ENCODE measurements at places on chromosomes 1 and 21.

- no peak for DNase-seq
Measured at GRCh38 chr1:213973129-213973528, 14.6 kb upstream of the PROX1 start.

- no peak for DNase-seq
Measured at GRCh38 chr1:23553231-23554126, 5.8 kb downstream of the ID3 start.

GRCh38 chr1:171663036-171663853 lies 10.8 kb upstream of the MYOC start:
- no peak for DNase-seq

DNA sequence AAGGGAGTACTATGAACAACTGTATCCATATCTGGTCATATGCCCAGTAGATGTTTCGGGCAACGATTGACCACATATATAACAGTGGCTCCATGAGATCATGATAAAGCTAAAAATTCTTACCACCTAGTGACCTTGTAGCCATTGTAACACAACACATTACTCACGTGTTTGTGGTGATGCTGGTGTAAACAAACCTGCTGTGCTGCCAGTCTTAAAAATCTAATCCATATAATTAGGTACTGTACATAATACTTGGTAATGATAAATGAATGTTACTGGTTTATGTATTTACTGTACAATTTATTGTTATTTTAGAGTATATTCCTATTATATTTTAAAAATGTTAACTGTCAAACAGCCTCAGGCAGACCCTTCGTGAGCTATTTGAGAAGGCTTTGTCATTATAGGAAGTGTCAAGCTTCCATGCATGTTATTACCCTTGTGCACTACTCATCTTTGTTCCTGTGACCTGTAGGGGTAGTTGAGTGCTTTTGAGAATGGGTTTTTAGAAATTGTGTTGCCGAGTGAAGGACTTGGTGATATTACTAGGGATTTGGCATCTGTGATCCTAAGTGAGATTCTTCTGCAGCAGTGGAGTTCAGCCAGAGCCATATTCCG lies 23.6 kb downstream of the DIP2A start:
- no peak for DNase-seq

DNA sequence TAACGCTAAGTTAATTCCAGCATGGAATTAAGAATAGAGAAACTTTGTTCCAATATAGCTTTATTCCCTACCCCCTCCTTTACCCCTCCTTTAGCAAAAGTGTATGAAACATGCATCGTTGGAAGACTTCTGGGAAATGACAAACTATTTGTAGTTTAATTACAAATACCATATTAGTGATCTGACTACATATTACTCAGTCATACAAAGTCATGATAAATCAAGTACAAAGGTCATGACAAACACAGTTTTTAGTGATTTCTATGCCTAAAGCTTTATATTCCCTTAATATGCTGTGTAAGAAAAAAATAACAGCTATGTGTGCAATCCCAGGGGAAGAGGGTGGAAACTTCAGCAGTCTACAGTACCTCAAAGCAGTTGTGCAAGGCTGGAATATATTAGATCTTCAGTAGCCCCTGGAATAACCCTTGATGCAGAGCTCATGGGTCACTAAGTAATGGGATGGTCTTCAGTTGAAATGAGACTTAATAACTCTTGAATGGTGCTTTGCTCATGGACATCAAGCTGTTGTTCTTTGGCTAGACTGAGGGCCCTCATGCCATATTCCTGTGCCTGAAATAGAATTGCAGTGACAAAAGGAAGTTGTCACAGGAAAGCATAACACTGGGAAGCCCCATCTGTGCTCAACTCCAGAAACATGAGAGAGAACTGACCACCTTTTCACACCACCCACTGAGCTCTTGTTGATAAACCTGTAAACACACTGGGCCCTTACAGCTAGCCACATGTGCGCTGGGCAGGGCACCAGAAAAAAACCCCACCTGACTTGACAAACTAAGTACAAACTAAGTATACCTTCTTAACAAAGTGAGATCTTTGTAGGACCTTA lies 25.3 kb downstream of the ZMYND12 start:
- DNase-seq: no peak

DNA sequence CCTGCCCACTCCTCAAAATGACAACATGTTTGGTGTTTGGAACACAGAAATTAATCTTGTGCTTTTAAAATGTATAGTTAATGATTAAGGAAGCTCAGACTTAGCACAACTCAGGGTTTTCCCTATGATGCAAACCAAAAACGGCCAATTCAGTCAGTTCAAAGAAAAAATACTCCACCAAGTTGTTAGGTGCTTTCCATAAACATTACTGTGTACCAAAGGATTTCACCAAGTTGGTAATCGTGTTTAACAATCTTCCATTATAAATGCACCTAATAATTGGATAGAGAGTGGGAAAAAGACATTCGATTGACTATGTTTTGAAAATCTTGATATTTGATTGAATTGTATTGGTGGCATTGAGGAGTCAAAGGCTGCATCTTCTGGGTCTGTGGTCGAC lies 33.3 kb upstream of the DUSP10 start:
- no peak for DNase-seq

- no peak for DNase-seq
Measured at GRCh38 chr1:32969566-32969965, 5.0 kb upstream of the RNF19B start.

GRCh38 chr1:146036965-146037646 lies 15.6 kb upstream of the HJV start:
- peak; percentile 67 for DNase-seq

Data from stimulated activated CD8-positive, alpha-beta memory T cell treated with anti-CD3 and anti-CD28 coated beads, Interleukin-7, amount 100 ng/mL, for 24 hours (primary cell).